ENCODE measurements at places on chromosomes 4 and X.

DNA sequence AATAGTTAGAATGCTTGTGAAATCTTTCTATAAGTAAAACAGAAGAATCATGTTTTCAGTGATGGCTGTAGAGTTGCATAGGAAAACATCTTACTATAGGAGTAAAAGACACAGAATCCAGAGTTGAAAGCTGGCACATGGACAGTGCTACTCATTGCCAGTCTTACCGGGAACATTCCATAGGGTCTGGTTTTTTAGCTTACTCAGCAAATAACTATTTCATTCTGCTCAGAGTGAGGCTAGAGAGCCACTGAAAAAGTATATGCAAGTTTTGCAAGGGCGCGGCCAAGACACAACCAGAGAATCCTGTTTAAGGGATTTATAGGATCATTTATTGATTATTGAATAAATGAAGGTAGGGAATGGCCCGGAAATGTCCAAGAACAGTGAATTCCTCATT is 60.3 kb downstream of the MTHFD2L start:
- DNase-seq = no peak

- no peak for DNase-seq
Measured at GRCh38 chrX:1264556-1264955, 4.1 kb upstream of the CSF2RA start.

- no peak for DNase-seq
Measured at GRCh38 chr4:7831858-7832730, 107.6 kb downstream of the AFAP1 start.

- no peak for DNase-seq
Measured at GRCh38 chr4:156098805-156099204, 145.1 kb upstream of the CTSO start.

- DNase-seq = no peak
Measured at GRCh38 chr4:25012655-25013054, 18.1 kb downstream of the LGI2 start.

- no peak for DNase-seq
Measured at GRCh38 chr4:115986573-115986972, 873.2 kb upstream of the NDST4 start.

- no peak for DNase-seq
Measured at GRCh38 chr4:73978886-73979285, 2.9 kb downstream of the PF4 start.

- DNase-seq = no peak
Measured at GRCh38 chr4:41719417-41719816, 29.1 kb downstream of the PHOX2B start.

- no peak for DNase-seq
Measured at GRCh38 chrX:14124562-14124961, 94.9 kb upstream of the GEMIN8 start.

DNA sequence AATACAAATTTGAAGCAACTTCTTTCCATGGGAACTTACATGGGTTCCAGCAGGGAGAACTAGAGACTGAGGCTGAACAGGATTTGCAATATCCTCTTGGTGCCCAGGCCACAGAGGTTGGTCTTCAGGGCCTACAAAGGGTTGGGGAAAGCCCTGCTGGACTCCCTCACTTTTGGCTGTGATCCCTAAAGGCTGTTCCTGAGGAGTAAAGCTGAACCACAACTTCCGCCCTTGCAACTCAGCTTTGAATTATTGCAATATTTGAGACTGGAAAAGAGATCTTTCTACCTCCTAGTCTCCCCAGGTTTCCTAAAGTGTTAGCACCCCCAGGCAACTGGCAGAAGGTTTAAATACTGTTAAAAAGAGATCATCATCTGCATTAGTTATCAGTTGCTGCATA is 26.9 kb downstream of the DCHS2 start:
- DNase-seq = no peak

- no peak for DNase-seq
Measured at GRCh38 chr4:183348706-183349659, 26.8 kb upstream of the CLDN24 start.

GRCh38 chrX:25191403-25191802 is 175.6 kb upstream of the ARX start:
- DNase-seq = no peak

DNA sequence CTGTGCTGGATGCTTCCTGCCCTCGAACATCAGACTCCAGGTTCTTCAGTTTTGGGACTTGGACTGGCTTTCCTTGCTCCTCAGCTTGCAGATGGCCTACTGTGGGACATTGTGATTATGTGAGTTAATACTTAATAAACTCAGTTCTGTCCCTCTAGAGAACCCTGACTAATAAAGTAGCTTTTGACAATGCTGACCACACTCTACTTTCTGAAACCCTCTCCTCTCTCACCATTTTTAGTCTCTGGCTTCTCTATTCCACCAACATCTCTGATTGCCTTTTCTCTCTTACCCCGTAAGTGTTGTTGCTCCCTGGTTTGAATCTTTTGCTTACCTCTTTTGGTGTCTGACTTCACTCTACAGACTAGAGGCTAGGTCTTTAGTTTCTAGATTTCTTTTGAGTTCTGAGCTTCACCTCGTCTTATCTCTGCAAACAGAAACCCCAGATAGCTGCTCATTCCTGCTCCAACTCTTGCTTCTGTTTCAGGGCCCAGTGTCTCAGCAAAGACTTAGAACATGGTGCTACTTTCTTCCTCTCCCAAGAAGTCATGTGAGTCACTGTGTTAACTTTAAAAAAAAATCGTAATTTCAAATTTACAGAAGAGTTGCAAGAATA is 11.4 kb downstream of the TMSB4X start:
- DNase-seq = no peak

GRCh38 chr4:3790006-3790561 is 23.9 kb downstream of the ADRA2C start:
- DNase-seq = no peak

GRCh38 chr4:139969635-139970266 is 184.2 kb downstream of the MAML3 start:
- DNase-seq = no peak

Data from globus pallidus (tissue), 1 donor.